ENCODE measurements at places on chromosomes 1 and 21.
A peak's percentile ranks its signal among the peaks of the same experiment; 100 is the strongest.

DNA sequence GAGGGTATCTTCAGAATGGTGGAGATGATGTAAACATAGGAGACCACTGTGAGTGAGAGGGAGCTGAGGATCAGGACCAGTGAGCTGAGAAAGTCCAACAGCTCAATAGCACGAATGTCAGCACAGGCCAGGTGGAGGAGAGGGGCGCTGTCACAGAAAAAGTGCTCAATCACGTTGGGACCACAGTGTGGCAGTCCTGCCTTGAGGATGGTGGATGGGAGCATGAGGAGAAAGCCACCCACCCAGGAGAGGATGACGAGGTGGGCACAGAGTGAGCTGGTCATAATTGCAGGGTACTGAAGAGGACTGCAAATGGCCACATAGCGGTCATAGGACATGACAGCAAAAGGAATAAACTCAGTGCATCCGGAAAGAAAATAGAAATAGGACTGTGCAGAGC lies 8.1 kb downstream of the OR11L1 start:
- no peak for DNase-seq

GRCh38 chr1:78011050-78011449 lies 6.3 kb downstream of the DNAJB4 start:
- DNase-seq, result no peak

DNA sequence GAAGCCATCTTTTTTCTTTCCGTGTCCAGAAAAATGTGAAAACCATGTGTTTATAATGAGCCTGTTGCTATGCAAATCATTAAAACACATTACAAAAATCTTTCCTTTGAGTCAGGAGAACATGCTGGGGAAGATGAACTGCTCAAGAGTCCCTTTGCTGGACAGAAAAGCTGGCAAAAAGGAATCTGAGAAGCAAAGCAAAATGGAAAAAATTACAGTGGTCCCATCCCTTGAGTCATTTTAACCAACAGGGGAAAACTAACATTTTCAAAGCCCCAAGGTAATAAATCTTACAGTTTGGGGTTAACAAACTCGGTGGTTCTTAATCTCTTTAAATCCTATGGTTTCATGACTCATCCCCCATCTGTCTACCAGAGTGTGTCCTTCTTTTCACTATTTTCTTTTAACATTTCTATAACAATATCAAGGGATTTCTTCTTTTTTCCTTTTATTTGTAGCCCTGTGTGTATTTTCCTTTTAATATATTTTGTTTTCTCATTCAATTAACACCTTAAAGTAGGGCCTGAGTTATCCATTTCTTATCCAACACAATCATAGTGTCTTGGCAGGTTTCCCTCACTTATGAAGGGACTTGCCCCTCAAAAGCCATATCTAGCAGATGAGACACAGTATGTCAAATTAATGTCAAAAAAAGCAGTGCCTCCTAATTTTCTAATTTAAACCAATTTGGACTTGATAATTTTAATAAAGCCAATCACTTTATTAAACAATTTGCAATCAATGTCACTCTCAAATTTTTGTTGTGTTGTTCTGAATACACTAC lies 105.4 kb downstream of the PTPN14 start:
- DNase-seq, result no peak

- DNase-seq, result peak; percentile 62
Observed at GRCh38 chr1:151005729-151006319, 878 bp downstream of the MINDY1 start.

GRCh38 chr1:51661081-51661518 lies 44.2 kb downstream of the OSBPL9 start:
- DNase-seq, result no peak

DNA sequence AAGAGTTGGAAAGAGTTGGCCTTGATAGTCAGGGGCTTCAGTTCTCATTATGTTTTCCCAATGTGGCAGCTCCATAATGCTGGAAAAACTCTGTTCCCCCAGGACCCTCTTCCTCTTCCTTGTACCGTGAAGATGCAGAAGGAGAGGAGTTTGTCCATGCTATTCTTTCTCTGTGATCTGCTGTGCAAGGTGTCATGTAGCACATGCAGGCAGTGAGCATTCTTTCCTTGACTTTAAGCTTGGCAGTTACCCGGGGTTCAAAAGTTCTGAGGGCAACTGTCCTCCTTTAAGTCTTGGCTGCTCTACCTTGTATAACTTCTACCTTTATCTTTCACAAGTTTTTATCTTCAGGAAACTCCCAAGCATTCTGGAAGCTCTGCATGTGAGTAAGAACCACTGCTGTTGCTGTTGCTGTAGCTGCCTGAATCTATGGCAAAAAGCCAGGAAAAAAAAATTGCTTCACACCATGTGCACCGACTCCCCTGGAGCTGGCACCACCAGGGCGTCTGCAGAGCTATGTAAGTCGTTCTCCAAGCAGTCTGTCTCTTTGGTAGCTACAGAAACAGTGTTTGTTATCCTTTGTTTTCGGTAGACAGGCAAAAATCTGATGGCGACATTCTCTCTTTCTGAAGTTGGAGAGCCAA lies 42.7 kb upstream of the SLC16A1 start:
- DNase-seq, result peak; percentile 11

GRCh38 chr1:205249651-205250050 lies 21.9 kb downstream of the TMCC2 start:
- DNase-seq, result no peak

DNA sequence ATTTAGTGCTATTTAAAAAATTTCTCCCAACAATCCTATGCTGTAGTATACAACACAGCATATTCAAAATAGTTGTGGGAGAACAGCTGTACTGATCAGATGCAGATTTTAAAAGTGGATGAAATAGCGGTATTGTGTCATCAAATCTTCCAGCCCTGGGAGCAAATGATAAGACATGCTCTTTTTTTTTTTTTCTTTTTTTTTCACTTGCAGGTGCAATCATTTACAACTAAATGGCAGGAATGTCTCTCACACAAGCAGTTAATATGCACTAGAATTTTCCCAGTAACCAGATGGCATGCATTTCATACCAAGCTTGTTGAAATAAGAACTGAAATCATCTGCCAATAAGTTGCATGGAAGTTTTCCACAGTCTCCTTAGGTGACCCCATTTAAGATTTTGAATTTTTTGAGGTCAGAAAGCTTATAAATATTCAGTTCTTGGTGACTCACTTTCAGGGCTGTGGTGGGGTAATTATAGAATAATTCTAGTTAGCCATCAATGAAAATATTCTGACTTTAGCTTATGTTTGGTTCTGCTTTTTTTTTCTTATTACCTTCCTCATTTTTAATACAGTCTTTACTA lies 623.9 kb upstream of the NR5A2 start:
- no peak for DNase-seq

DNA sequence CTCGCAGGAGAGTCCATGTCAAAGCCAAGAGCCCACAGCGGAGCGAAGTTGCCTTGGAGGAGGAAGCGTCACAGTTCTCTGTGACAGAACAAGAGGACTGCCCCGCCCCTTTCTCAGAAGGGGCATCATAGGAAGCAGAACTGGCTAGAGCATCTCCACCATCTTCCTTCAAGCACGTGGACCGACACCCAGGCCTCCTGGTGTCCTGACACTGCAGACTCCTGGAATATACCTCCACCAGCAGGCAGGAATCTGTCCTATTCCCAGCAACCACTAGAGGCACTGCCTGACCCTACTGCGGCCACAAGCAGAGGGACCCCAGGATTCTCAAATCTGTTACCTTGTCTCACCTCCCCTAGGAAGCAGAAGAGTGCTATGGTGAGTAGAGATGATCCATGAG lies 37.8 kb downstream of the GPA33 start:
- no peak for DNase-seq

DNA sequence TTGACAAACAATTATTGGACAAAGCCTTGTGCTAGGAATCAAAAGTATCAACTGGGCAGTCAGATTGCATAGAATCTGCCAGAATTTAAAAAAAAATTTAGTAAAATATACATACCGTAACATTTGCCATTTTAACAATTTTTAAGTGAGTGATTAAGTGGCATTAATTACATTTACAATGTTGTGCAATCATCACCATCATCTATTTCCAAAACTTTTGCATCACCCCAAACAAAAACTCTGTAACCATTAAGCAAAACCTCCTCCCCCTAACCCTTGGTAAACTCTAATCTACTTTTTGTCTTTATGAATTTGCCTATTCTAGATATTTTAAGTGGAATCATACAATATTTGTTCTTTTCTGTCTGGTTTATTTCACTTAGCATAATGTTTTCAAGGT lies 182.8 kb downstream of the LMO4 start:
- no peak for DNase-seq

- no peak for DNase-seq
Observed at GRCh38 chr1:4328402-4329071, 325.9 kb upstream of the AJAP1 start.

- DNase-seq, result no peak
Observed at GRCh38 chr1:243623841-243624240, 226.2 kb downstream of the AKT3 start.

DNA sequence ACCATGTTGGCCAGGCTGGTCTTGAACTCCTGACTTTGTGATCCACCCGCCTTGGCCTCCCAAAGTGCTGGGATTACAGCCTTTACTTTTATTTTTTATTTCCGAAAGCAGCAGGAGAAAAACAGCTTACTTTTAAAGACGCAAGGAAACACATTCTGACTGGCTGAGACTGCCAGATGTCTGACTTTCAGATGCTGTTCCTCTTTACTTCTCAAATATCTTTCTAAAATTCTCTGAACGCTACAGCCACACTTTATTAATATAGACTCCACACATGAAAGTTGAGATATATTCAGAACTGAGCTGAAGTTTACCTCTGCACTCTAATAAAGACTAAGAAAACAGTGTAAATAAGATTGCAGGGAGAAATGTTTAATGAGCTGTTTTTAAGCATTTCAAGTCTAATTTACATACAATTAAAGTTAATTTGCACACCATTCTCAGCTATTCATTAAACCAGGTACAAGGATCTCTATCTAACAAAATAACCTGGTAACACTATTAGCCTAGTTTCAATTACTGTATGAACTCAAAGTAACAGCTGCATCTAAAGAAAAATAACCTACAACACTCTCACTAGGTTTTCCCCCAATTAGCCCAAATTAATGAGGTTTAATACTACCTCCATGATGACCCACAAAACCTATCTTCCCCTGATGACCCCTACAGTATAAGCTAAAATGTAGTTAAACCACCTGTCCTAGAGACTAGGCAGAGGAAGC lies 24.9 kb downstream of the WASF2 start:
- DNase-seq, result no peak

DNA sequence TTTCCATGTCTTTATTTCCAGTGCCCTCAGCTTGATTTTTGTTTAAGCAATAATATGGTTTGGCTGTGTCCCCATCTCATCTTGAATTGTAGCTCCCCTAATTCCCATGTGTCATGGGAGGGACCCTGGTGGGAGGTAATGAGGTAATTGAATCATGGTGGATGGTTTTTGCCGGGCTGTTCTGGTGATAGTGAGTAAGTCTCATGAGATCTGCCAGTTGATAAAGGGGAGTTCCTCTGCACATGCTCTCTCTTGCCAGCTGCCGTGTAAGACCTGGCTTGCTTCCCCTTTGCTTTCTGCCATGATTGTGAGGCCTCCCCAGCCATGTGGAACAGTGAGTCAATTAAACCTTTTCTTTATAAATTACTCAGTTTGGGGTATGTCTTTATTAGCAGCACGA lies 559.6 kb upstream of the ADAMTS5 start:
- DNase-seq, result no peak

DNA sequence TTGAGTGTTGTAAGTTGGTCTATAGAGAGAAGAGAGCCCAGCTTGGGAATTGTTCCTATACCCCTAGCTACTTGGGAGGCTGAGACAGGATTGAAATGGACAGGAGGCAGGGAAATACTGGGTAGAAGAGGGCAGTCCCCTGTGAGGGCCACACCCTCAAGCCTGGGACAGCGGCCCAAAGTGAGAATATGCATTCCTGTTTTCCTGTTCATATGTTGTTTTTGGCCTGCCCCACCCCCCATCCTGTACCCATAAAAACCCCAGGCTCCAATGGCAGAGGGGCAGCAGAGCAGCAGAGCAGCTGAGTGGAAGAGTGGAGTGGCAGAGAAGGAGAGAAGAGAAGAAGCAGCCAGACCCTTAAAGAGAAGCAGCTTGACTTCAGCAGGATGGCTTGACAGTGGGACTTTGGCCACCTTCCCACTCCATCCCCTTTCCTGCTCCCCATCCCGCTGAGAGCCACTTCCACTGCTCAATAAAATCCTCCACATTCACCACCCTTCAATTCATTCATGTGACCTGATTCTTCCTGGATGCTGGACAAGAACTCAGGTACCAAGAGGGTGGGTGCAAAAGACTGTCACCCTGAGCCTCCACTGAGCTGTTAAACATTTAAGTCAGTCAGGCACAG lies 70.6 kb upstream of the PUM1 start:
- DNase-seq, result no peak

- no peak for DNase-seq
Observed at GRCh38 chr21:28250946-28251345, 741.7 kb downstream of the LTN1 start.

- DNase-seq, result no peak
Observed at GRCh38 chr1:154095456-154096060, 59.3 kb downstream of the NUP210L start.

DNA sequence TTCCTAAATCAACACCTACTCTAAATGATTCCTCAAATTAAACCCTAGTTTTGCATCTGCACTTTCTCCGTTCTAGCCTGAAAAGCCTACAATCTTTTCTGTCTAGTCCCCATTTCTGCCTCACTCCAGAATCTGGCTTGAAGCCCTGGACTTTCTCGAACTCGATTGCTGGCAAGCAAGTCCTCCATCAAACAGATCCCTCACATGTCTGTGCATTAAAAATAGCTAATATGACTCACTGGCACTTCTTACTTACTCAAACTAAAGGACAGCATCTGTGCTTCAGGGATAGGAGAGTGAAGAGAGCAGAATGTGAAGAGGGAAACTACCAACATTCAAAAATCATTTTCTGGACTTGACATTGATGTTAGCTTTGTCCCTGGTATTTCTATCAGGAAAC lies 51.8 kb upstream of the CXADR start:
- peak; percentile 19 for DNase-seq

GRCh38 chr21:45001134-45002095 lies 61.6 kb downstream of the SLX9 start:
- peak; percentile 75 for DNase-seq

DNA sequence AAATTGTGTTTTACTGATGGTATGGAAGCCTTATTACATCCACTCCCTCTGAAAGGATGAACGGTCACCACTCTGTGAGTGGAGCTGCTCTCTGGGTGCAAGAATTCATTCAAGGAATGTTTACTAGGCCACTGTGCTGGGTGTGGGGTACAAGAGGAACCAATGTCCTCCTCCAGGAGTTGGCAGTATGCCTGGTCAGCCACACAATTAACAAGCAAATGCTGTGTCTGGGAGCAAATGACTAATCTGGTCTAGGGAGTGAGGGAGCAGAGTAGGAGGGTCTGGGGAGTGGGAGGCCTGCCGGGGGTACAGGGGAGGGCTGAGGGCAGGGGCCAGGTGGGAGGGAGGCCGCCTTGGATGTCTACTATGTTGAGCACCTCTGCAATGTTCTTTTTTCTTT lies 27.2 kb upstream of the TDRD10 start:
- DNase-seq, result no peak

DNA sequence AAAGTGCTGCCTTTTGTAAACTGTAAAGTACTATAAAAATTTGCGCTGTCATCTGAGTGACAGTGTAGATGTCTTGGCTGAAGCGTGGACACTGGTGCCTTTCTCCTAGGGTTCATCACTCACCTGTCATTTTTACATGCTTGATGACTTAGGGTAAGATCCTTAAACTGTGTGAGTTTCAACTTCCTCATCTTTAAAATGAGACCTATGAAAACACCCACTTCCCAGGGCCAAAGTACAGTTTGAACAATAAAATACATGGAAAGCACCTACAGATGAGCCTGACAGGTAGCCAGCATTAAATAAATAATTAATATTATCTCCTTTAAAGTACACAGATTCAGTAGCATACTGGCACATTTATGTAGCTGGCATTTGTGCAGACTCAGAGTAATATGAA lies 309.9 kb downstream of the CHRM3 start:
- DNase-seq, result no peak

Data from C1 segment of cervical spinal cord (tissue), 14 donors.